ENCODE measurements at places on chromosomes 2 and 18.

GRCh38 chr18:46298511-46298910 is 194.3 kb downstream of the HAUS1 start:
- no peak for DNase-seq

DNA sequence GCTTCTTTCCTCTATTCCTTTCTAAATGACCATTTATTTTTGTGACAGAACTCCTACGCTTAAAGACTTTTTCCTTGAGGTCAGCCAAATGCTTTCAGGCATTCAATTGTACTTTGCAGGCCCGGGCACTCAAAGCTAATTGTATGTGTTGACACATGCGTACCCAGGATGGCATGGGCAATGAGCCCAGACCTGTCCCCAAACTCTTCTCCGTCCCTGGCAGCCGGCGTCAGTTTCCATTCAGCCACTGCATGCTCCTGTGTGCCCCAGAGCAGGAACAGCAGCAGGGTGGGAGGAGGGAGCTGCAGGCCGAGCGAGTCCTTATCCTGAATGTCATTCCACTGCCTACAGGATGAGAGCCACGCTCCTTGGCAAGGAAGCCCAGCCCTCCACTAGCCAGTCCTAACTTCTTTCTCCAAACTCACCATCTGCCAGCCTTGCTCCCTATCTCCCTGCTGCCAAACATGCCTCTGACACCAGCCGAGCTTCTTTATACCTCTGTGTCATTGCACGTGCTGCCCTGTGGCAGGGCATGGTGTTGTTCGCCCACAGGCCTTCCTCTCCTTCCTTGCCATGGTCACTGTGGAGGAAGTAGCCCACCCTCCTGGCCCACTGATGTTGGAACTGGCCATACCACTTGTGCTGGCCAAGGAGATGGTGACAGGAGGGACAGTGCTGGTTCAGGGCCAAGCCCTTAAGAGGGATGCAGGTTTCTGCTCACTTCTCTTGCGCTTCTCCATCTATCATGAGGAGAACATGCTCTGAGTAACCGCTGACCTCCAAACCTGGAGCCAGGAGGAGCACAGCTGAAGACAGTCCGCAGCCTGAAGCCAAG is 116.9 kb upstream of the FHL2 start:
- DNase-seq: no peak

GRCh38 chr2:118699447-118700175 is 147.8 kb downstream of the EN1 start:
- DNase-seq: no peak

- DNase-seq: no peak
Observed at GRCh38 chr2:118046634-118047210, 32.9 kb upstream of the CCDC93 start.

DNA sequence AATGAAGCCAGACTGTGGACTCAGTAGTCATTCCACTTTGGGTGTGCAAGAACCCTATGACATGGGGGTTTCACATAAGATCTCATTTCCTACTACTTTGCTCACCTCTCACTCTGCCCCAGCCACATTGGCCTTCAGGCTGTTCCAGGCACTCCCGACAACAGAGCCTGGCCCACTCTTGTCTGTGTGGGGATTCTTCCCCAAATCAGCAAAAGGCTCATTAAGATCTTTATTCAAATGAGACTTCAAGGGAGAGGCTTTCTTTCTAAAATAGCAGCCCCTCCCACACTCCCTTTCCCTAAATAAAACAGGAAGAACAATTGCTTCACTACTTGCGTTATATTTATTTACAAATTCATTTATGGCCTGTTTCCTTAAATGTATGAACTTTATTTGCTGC is 3.5 kb upstream of the CDC42EP3 start:
- no peak for DNase-seq

DNA sequence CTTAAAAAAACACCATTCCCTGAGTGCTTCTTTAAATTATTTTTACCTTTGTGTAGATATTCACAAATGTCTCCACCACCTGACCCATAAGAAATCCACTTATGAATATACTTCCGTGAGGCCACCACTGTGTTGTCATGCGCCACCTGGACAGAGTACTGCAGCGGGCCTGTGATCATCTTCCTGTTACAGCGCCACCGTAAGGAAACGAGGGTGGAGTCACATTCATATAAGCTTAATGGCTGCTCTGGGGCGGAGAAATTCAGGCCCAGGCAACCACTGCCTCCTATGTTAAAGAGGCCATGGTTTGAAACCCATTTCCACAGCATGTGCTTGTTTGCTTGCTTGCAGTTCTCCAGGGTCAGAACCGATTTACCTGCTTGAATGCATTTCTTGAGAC is 17.7 kb downstream of the PLA2R1 start:
- DNase-seq: no peak

- DNase-seq: no peak
Observed at GRCh38 chr2:28545590-28546200, 49.8 kb downstream of the PLB1 start.

DNA sequence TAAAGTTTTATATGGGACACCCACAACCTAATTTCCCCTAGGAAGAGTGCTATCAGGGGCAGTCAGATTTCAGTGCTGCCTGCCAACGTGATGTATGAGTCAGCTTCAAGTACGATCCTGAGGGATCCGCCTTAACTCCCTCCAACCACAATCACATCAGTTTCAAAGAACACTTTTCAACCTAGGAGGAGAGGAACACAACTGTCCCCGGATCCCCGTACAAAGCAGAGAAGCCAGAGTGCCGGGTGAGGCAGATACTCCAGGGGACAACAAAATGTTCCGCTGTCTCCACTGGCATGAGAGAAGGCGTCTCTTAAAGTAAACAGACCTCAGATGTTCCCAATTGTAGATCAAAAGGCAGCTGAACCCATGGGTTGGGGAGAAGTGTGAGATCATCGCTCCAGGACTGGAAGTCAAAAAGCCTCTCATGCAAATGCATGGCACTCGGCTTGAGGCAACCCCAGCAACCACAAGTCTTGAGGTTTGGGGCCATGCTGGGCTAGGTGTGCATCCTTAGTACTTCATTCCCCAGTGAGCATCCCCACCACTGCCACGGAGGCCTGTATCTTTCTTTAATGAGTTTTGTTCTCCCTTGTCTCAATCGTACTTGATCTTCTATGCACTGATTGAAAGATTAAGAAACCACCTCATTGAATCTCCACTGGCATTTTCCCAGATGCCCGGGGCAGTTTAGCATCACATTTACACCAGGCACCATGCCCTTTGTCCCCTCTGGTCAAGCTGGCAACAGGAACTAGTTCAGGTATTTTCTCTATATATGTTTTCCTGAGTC is 91.0 kb upstream of the CCBE1 start:
- no peak for DNase-seq

DNA sequence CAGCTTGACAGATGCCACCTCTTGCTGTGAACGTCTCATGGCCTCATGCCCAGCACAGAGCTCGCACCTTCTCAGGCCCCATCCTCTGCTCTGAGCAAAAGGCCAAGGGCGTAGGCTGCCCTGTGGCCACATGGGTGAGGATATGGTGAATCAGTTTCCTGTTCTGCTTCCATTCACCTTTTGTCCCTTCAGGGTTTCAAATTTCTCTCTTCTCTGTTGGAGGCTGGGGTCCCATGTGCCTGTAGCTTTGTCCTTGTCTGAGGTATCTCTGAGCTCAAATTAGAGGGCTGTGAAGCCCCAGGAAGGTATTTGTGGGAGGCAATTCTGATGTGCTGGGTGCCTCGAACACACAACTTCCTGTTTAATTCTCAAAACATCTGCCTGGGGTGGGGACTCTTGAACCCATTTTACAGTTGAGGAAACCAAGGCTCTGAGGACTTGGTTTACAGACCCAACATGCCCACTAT is 29.0 kb downstream of the ZAP70 start:
- no peak for DNase-seq

DNA sequence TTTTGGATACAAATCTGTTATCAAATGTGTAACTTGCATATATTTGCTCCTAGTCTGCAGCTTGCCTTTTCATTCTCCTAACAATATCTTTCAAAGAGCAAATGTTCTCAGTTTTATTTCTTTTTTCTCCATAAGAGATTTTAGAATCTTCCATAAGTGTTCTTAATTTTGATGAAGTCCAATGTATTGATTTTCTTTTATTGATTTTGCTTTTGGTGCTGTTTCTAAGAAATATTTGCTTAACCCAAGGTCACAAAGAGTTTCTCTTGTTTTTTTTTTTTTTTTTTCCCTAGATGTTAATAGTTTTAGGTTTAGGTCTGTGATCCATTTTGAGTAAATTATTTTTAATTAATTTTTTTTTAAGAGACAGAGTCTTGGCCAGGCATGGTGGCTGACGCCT is 75.8 kb upstream of the SPRED2 start:
- DNase-seq: no peak

GRCh38 chr2:186827862-186828492 is 21.0 kb downstream of the ZSWIM2 start:
- no peak for DNase-seq

All from naive thymus-derived CD8-positive, alpha-beta T cell (primary cell).